Activated CD4-positive, alpha-beta T cell treated with anti-CD3 and anti-CD28 coated beads, Interleukin-10, Interleukin-2, amounts not matched to agents 100 ng/mL and 50 ng/mL, durations not matched to agents 16 hours and 8 hours (primary cell): ENCODE measurements at places on chromosomes 2 and 18.

- DNase-seq = no peak
These were observed 135.1 kb downstream of the CELF4 start for GRCh38 chr18:37430357-37431076.

GRCh38 chr18:12309683-12310198, 1.7 kb downstream of the TUBB6 start:
- DNase-seq = peak; percentile 25

DNA sequence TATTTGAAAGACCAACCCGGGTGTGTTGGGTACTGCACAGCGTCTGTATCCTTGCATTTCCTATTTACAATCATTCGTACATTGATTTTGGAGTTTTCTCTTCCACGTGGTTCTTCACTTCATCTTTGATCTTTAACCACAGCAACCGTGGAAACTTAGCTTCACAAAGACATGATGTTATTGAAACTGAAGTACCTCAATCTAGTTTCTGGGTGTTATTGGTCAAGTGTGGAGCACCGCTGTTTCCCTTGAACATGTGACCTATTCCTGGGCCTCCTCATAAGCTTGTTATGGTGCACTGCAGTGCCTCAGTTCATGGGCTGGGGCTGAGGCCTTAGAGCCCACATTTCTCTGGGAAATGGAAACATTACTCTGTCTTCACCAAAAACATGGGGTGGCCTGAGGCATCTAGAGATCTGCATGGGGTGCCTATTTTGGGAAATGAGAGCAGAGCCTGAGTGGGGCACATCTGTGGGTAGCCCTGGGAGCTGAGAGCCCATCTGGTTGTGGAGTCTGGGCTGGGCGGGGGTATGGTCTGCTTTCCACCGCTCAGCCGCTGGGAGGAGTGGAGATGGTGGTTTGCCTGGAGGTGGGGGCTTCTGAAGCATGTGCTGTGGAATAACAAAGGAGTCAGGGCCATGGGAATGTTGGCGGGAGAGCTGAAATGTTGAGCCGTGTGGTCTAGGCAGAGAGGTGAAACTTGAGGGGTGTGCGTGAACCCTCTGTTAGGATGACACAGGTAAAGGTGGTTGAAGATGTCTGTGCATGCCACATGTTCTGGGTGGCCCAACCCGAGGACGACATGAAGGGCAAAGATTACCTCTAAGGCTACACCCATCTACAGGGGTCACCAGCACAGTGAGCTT, 37.4 kb downstream of the ZNF236 start:
- peak; percentile 58 for DNase-seq

- no peak for DNase-seq
These were observed 2.4 kb downstream of the SKA1 start for GRCh38 chr18:50377061-50377798.

DNA sequence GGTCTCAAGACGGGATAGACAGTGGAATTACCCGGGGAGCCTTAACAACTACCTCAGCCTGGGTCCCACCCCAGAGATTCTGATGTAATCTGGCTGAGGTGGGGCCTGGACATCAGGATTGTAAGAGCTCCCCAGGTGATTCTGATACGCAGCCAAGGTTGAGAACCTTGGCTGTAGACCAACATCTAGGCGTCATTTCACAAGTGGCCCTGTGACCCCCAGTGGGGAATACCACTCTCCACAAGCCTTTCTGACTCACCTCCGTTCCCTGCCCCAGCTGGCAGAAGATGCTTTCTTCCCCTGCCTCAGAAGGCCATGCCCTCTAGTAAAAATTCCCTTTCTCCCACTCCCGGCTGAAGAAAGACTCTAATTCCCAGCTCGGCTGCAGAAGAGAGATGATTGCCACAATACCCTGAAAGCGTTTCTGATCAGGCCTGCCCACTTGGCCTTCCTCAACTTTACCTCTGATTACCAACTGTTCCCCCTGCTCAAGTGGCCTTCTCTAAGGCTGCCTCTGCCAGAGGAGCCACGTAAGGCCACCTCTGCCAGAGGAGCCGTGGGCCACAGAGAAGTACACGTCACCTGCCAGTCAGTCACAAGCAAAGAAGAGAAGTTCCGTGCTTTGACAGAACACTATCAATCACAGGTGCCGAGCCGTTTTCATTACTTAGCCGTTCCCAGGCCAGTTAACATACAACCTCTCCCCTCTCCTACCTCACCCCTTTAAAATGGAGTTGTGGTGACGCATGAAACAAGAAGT, 116.8 kb upstream of the PKDCC start:
- no peak for DNase-seq

- no peak for DNase-seq
These were observed 1491.9 kb upstream of the CELF4 start for GRCh38 chr18:39057423-39058064.

GRCh38 chr18:44541781-44542180, 138.9 kb upstream of the SETBP1 start:
- no peak for DNase-seq

GRCh38 chr2:140990416-140990815, 1140.4 kb downstream of the LRP1B start:
- no peak for DNase-seq

GRCh38 chr18:76459687-76460350, 35.2 kb downstream of the ZNF516 start:
- no peak for DNase-seq

GRCh38 chr2:10537522-10538199, 89.5 kb upstream of the ODC1 start:
- peak; percentile 23 for DNase-seq

DNA sequence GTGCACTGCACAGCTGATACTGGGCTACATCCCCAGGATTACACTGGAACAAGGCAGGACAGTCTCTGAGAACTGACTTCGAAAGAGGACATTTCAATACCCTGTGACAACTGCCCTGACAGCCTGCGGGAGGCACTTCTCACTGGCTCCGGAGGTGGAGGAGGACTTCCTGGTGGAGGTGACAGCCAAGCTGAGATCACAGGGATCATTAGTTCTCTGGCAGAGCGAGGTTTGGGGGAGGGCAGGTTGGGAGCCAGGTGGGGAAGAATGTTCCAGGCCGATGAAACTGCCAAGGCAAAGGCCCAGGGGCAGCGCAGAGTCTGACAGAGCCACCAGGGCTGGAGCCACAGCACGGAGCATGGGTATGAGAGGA, 28.0 kb upstream of the NPAS2 start:
- no peak for DNase-seq

GRCh38 chr2:182167882-182168281, 182.2 kb downstream of the PPP1R1C start:
- no peak for DNase-seq

GRCh38 chr2:119059287-119059686, 99.3 kb downstream of the C1QL2 start:
- no peak for DNase-seq

- no peak for DNase-seq
These were observed 266.9 kb downstream of the GBX2 start for GRCh38 chr2:235901243-235901642.

- DNase-seq = no peak
These were observed 90.3 kb downstream of the ZNF532 start for GRCh38 chr18:58955001-58955400.

DNA sequence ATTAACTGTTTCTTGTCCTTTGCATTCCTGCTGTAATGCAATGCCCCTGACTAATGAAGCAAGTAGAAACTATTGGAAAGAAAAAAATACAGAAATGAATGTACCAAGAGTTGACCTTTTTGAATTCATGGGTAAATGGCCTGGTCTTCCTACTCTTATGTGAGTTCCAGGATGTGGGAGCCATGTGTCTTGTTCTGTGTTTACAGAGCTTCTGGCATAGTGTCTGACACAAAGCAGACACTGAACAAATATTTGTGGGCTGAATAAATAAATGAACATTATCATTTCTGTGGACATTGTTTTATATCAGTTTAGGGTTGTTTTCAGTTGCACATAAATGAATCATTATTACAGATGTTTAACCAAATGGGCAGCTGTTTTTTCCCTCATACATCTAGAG, 155.5 kb downstream of the CD8B2 start:
- DNase-seq = no peak

- DNase-seq = no peak
These were observed 173.8 kb upstream of the REV1 start for GRCh38 chr2:99663641-99664040.

DNA sequence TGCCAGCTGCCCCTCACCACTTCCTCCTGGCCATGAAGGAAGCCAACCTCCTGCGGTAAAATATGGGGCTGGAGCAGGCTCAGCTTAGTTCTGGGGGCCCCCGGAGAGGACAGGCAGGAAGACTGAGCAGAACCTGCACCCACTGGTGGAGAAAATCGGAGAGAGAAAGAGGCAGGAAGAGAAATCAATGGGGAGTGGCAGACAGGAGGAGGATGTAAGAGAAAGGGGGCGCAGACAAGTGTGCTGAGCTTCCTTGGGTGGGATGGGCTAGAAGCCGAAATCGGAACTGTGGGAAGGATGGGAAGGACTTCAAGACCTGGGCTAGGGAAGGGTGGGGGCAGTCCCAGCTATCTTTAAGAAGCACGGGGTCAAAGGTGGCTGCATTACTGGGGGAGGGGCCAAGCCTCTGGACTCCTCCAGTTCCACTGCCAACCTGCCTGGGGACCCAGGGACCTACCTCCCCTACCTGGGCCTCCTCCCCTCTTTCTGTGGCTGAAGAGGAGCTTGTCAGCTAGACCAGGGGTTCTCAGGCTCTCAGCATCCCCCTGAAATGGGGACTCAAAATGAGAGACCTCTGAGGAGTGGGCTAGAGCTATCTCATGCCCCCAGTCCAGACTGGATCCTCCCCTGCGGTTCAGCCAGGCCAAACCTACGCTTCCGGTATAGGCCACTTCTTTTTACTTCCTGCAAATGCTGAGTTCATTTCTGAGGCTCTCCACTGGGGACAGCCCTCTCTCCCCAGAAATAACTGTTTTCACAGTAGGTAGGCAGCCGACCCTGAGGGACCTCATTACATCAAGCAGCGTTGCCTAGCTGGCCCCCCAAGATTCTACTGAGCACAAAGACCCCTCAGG, 33.6 kb upstream of the B3GNT7 start:
- peak; percentile 30 for DNase-seq

DNA sequence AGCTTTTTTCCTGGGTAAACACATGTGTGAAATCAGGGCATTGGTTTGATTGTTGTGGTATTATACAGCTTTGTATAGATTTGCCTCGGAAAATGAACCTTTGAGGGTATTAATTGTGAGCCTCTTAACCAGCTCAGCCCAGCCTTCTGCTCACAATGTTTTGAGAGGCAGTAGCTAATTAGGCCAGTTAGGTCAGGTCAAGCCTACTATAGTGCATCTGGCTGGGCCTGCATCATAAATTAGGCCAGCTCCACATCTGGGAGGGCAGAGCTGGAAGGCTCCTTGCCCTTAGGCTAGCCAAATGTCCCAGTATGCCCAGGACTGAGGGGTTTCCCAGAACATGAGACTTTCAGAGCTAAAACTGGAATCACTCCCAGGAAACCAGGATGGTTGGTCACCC, 43.0 kb downstream of the LRATD1 start:
- no peak for DNase-seq

- no peak for DNase-seq
These were observed 81.3 kb upstream of the PIK3C3 start for GRCh38 chr18:41873730-41874129.

DNA sequence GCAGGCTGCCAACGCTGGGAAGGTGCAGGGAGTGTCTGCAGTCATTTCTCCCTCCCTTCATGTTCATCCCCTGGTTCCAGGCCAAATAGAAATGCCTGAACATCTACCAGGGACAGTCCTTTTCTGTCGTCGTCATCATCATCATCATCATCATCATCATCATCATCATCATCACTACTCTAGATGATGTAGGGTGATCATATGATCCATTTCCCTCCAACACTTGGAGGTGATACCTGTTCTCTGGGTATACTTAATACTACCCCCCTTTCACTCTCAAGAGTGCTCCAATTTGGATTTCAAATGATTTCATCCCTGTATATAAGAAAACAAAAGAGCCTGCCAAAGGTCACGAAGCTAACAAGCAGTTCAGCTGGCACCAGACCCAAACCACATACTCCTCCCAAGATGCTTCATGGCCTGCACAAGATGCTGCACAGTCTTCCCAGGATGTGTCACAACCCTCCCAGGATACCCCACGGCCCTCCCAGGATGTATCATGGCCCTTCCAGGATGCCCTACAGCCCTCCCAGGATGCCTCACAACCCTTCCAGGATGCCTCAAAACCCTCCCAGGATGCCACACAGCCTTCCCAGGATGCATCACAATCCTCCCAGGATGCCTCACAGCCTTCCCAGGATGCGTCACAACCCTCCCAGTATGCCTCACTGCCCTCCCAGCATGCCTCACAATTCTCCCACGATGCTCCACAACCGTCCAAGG, 257.9 kb downstream of the DYSF start:
- no peak for DNase-seq

DNA sequence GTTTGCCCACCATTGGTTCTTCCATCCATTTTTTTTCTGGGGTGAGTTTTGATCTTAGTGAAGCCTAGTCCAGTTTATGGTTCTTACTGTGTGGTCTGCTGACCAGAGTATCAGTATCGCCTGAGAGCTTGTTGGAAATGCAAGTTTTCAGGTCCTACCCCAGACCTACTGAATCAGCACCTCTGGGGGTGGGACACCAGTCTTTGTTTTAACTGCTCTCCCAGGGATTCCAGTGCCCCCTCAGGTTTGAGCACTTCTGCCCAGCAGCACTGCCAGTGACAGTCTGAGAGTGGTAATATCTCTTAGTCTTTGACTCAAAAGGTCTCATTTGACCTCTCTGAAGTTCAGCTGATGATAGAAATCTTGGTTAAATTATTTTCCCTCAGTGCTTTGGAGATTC, 269.3 kb downstream of the ALPK2 start:
- no peak for DNase-seq

DNA sequence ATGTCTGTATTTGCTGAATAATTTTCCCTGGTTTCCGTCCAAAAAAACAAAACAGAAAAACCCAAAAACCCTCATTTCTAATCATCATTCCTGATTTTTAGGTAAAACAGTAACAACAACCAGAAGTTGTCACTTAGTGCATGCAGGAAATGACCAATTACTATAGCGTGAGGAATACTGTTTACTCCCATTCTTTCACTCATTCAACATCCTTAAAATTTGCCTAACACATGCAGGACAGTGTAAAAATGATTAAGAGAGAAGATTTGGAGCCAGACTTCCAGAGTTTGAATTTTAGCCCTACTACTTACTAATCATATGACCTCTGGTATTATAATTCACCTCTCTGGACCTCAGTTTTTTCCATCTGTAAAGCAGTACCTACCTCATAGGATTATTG, 83.1 kb downstream of the FIGN start:
- DNase-seq = no peak

GRCh38 chr2:120576509-120577474, 158.9 kb upstream of the GLI2 start:
- DNase-seq = no peak
